ENCODE measurements at places on chromosomes 16 and 17.

GRCh38 chr17:37506678-37507077, 17.0 kb downstream of the DUSP14 start:
- no peak for DNase-seq

DNA sequence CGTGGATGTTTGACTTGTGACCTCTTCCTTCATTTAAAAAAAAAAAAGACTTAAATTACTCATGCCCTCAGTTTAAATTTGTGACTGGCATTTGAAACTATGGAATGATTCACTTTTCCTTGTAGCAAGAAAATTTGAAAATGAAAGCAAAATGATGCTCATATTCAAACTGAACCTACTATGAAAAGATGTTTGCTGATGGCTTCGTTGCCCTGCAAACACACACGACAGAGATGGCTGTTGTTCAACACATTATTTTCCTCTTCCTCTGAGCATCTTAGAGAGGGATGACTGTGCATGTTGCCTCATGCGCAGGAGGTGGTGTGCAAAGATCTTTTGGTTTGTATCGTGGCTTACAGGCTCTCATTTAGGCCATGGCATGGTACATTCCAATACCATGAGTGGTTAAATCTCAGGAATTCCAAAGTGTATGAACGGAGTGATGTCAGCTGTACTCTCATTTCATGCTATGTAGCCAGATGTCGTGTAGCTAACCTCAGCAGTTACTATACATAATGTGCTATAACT, 164.5 kb downstream of the PRKCA start:
- DNase-seq, result no peak

GRCh38 chr16:30622455-30623032, 12.4 kb upstream of the ZNF689 start:
- no peak for DNase-seq

DNA sequence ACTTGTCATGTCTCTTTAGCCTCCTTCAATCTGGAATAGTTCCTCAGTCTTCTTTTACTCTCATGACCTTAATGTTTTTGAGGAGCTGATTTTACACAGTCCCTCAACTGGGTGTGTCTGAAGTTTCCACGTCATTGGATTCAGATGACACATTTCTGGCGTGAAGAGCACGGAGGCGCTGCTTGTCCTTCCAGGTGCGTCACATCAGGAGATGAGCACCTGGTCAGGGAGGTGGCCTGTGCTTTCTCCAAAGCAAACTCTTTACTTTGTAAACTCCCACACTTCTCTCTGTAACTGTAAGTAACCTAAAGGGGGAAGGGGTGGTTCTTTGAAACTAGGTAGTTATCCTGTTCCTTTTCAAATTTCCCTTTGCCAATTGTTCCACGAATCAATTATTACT, 52.5 kb upstream of the MNT start:
- DNase-seq, result no peak

GRCh38 chr16:48536614-48537200, 73.3 kb downstream of the N4BP1 start:
- DNase-seq, result no peak

DNA sequence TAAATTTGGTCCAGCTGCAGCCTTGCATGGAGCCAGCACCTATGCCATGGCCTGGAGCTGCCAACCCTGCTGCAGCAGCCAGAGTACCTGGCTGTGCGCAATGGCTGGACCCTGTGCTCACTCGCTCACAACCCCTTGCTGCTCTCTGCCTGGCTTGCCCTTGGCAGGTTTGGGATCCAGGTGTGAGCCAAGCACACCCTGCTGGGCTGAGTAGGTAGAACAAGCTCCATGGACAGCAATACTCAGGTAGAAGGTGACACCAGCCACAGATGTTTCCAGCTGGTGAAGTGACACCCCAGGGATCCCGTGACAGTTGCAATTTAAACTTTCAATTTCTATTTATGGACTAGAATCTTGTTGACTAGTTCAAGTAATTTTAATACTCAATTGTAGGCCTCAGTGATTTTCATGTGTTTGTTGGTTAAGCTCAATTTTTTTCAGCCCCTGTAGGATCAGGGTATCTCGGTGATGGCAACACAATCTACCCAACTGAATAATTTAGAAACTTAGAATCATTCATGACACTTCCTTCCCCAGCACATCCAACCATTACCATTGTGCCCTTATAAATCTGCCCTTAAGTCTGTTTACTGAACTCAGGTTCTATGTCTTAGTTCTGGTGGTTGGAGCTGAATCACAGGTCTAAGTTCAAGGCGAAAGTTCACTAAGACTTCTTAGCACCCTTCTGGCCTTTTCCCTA, 480.0 kb downstream of the PMP22 start:
- no peak for DNase-seq

- no peak for DNase-seq
These were observed 88.9 kb downstream of the SDK2 start for GRCh38 chr17:73555199-73555960.

DNA sequence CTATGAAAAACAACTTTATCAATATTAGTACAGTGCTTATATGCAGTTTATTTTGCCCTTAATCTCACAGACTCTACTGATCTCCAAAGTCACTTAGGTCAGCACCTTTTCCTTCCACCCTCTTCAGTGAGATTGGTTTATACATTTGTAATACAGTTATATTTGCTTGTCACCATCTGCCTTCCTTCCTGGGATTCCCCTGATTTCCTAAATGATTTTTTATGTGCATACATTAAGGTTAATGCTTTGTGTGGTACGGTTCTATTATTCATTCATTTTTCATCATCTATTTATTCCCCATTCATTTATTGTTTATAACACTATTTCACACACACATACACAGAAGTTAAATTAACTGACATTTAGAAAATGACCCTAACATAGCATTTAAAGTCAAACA, 419.8 kb upstream of the CDH11 start:
- DNase-seq, result no peak

DNA sequence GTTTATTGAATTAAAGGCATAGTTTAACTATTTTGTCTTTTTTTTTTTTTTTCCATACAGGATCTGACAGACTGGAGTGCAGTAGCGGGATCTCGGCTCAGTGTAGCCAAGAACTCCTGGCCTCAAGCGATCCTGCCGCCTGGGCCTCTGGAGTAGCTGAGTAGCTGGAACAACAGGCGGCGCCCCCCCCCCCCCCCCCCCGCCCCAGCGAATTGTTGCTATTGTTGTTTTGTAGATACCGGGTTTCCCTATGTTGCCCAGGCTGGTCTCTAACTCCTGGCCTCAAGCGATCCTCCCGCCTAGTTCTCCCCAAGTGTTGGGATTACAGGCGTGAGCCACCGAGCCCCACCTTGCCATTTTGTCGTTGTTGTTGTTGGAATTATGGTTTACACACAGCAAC, 1.3 kb upstream of the CENPV start:
- no peak for DNase-seq

- no peak for DNase-seq
These were observed 258.2 kb downstream of the PARN start for GRCh38 chr16:14371778-14372431.

GRCh38 chr17:47363171-47363570, 39.4 kb downstream of the EFCAB13 start:
- DNase-seq, result no peak

GRCh38 chr16:4321286-4322120, 5.6 kb downstream of the GLIS2 start:
- DNase-seq, result no peak

DNA sequence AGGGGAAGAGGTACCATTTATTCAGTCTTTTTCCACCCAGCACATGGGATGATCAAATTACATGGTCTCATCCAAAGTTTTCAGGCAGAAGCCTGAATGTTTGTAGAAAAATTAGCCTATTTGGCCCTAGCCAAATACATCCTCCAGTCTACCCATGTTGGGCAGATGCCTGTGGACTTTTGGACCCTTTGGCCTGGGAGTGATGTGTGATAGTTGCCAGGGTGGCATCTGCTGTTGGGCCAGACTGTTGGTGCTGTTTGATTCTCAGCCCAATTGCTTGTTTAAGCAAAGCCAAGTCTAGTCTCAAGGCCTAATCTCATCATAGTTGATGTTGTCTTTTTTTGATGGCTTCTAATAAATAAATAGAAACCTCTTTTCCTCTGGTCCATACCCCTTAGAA, 419.0 kb downstream of the CDH13 start:
- no peak for DNase-seq

DNA sequence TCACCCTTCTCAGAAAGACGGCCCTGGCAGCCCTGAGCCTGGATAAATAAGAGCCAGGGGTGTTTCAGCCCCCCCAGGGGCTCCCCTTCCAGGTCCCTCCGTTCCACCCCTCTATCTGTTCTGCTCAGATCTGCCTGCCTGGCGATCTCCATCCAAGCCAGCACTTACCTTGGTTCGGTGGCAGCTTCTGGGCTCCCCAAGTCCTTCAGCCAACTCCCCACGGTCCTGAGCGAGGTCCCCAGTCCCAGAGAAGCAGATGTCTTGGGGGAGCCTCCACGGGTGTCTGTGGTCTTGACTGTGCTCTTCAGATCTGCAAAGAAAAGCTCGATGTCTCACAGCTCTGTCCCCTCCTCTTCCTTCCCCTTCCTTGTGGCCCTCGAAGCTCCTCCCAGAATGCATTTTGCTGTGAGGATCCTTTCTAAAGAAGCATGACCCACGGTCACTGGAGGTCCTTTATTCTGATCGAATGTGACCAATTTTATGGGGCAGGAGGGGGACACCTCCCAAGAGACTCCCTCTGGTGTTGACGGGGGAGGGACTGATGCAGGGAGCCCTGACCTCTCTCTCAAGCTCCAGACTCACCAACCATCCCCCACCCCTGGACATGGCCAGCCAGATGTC, at the start of gene PIK3R6:
Gene PIK3R6, minus strand, starts transcription at position 314 of the 621 bp plus-strand sequence. CDS start 17,880 bp downstream, outside the sequence.
- DNase-seq, result no peak

DNA sequence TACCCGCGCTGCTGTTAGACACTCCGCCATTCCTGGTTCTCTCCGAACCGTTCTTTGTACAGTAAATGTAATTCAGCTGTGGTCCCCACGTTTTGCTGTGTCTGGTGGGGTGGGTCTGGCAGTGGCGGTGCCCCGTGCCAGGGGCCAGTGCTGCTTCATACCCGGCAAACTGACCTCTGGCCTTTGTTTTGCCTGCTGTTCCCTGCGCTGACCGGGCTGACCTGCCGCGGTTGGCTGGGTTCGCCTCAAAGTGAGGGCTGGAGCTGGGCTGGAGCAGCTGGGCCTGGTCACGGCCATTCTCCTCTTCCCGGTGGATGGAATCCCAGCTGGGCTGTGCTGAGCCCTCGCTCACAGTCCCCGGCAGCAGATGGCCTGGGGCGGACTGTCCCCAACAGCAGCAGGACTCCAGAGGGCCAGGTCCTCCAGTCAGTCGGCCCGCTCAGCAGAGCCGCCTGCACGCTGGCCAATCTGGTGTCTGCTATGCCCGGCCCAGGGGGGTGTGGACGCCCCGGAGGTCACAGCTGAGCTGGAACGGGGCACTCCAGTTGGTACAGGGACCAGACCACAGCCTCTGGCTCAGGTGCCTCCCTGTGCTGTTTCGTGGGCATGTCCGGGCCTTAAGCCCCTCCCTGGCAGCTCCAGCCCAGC, 1.5 kb upstream of the WFIKKN1 start:
- no peak for DNase-seq

- DNase-seq, result no peak
These were observed 83.5 kb downstream of the GP2 start for GRCh38 chr16:20243731-20244281.

- no peak for DNase-seq
These were observed 6.2 kb upstream of the ETV4 start for GRCh38 chr17:43552229-43552837.

GRCh38 chr17:39002991-39003715, 36.0 kb upstream of the FBXO47 start:
- no peak for DNase-seq

- DNase-seq, result no peak
These were observed 60.4 kb downstream of the ZDHHC7 start for GRCh38 chr16:84950906-84951305.

GRCh38 chr16:10080051-10080772, 102.0 kb downstream of the GRIN2A start:
- no peak for DNase-seq

DNA sequence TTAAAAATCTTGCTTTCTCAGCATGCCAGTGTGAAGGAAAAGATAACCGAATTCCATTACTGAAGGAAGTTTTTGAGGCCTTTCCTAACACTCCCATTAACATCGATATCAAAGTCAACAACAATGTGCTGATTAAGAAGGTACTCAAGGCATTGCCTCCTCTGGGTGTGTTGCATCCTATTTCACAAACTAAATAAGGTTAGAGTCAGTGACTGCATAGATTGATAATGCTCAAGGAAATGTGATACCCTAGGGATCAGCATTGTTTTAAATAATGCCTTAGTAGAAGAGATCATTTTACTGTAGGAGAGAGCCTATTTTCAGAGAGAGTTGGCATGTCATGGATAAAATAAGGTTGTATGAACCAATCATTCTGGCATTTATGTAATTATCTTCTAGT, 36.8 kb downstream of the GDPD1 start:
- no peak for DNase-seq

DNA sequence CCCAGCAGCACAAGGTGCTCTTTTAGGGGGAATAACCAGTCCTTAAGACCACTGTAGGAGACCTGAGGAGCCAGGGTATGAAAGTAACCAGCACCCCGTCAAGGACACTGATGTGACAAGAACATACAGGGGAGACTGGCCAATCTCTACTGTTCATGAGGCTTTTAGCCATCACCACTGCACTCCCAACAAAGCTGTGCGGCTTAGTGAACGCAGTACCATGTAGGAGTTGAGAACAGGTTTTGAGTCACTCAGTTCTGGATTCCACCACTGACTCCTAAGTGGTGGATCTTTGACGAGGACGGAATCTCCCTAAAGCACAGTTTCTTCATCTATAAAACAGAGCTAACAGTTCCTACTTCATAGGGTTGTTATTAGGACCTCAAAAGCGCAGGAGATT, 26.8 kb downstream of the COG4 start:
- DNase-seq, result no peak

- DNase-seq, result no peak
These were observed 34.4 kb downstream of the ZZEF1 start for GRCh38 chr17:4108397-4108796.

- no peak for DNase-seq
These were observed 154.2 kb downstream of the VPS53 start for GRCh38 chr17:560432-560873.

DNA sequence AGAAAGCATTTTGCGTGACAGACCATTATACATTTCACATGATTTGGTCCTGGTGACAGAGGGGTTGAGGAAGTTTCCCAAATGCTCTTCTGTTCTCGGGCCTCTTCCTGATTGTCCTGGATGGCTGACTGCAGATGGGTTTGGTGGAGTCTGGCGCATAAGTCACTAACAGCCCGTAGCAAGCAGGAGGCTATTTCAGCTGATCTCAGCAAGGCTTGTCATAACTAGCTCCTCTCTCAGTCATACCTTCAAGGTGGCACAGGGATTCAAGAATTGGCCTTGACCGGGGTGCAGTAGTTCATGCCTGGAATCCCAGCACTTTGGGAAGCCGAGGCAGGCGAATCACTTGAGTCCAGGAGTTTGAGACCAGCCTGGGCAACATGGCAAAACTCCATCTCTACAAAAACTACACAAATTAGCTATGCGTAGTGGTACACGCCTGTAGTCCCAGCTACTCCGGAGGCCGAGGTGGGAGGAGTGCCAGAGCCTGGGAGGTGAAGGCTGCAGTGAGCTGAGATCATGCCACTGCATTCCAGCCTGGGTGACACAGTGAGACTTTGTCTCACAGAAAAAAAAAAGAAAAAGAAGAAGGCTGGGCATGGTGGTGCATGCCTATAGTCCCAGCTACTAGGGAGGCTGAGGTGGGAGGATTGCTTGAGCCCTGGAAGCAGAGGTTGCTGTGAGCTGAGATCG, 68.9 kb upstream of the HAS3 start:
- DNase-seq, result no peak

All from vagina (tissue), 2 donors.